ENCODE measurements at places on chromosomes 12 and 14. TPM values are rescaled to one million over a fixed set of nuclear protein-coding genes. Genes with fewer than 3 reads are reported as not detected.

GRCh38 chr12:130818272-130818634 is 20.8 kb downstream of the STX2 start:
- peaks cover 2% of the 10 kb centered on the region for H3K4me1 ChIP-seq
- no peak for DNase-seq
- no peaks in the 10 kb centered on the region for H3K27me3 ChIP-seq
- H3K36me3 ChIP-seq = peaks cover 18% of the 10 kb centered on the region
- no peak overlapping the region for H3K4me3 ChIP-seq

DNA sequence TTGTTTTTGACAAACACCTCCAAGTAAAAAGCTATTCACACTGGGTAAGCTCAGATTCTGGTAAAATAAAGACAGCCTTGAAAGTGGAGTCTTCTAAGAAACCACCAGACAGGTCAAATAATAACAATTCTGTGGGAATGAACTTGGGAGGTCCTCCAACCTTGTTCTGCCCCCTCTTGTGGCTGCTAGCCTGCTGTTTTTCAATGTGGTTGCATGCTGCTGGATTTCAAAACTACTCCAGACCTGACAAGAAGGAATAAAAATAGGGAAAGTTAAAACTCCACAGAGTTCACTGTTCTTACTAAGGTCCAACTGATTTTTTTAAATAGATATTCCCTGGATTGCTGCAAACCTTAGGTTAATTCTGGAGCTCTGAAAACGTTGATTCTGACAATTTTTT is 32.2 kb upstream of the RIN3 start:
- no peaks in the 10 kb centered on the region for H3K36me3 ChIP-seq
- no peak for DNase-seq
- H3K27ac ChIP-seq = no peak overlapping the region
- H3K4me1 ChIP-seq = no peaks in the 10 kb centered on the region
- no peaks in the 10 kb centered on the region for H3K27me3 ChIP-seq
- no peak overlapping the region for H3K4me3 ChIP-seq

DNA sequence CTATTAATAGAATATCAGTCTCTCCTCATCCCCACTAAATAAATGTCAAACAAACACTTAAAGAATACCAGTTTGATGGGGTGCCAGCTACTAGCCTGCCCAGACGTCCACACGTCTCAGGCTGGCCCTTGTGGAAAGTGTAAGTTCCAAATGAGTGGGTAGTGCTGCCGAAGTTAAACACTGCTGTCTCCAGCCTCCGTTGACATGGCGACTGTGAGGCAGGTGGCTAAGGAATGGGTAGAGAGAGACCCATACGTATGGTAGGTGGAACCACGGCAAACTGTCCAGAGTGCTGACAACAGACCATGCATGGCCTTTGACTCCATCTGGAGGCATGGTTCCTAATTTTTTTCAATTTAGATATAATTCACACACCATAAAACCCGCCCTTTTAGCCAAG is 37.9 kb downstream of the PITPNM2 start:
- H3K4me3 ChIP-seq = no peak overlapping the region
- no peaks in the 10 kb centered on the region for H3K4me1 ChIP-seq
- H3K36me3 ChIP-seq = peaks cover 21% of the 10 kb centered on the region

DNA sequence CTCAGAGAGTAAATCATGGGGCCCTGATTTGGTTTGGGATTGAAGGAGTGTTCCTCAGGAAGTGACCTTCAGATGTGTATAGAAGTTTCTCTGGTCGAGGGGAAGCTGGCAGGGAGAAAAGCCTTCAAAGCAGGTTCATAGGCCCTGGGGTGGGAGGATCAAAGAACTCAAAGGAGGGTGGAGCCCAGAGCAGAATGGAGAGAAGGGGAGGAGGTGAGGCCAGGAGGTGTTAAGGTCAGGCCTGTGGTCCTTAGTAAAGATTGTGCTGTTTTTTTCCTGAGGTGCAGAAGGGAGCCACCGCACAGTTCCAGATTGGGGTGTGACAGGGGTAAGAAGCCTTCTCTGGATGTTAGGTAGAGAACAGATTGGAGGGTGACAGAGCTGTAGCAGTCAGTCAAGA is 9.7 kb upstream of the CFAP251 start:
- no peak overlapping the region for H3K27ac ChIP-seq
- no peaks in the 10 kb centered on the region for H3K27me3 ChIP-seq
- DNase-seq = no peak

DNA sequence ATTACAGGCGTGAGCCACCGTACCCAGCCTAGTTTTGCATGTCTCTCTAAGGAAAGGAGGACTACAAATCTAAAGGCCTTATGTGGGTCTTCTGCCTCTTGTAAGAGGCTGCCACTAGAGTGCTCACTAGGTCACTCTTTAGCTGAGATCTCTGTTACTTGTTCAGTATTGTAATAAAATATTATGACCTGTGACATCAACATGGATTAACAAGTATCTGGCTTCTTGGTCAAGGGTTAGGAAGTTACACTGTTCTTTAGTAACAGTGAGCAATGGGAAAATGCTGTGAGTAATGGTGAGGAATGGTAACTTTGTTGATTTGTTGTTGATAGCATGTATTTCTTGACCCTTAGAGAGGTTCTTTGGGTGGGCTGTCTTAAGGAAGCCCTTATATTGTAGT is 50.5 kb downstream of the ERC1 start:
- no peak overlapping the region for H3K4me3 ChIP-seq
- H3K27ac ChIP-seq = no peak overlapping the region
- peaks cover 5% of the 10 kb centered on the region for H3K36me3 ChIP-seq
- peak; percentile 15 for DNase-seq
- H3K4me1 ChIP-seq = no peaks in the 10 kb centered on the region
- H3K27me3 ChIP-seq = no peaks in the 10 kb centered on the region

DNA sequence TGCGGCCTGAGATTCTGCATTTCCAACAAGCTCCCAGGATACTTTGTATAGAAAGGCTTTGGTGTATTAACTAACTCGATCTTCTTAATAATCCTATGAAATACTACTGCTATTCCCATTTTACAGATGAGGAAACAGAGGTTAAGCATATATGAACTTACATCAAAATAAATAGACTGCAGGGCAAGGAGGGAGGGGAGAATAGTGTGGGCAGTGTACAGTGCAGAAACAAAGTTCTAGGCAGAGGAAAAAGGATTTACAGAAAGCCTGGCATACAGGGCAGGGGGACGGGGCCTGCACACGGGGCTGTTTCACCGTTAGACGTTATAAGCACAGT is 19.0 kb downstream of the NINJ2 start:
- H3K27me3 ChIP-seq = no peaks in the 10 kb centered on the region
- peaks cover 10% of the 10 kb centered on the region for H3K36me3 ChIP-seq
- no peak overlapping the region for H3K4me3 ChIP-seq
- peak overlapping the region; percentile 98 for H3K27ac ChIP-seq

DNA sequence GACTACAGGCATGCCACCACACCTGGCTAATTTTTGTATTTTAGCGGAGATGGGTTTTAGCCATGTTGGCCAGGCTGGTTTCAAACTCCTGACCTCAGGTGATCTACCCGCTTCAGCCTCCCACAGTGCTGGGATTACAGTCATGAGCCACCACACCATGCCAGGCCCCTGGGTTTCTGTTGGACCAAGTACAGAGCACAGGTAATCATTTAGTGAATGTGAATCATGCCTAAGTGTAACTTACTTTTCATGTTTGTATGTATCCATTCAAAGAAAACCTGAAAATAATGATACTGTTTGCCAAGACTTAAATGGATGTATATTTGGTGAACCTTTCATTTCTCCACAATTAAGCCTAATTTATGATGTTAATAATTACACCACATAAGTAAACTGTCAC is 65.9 kb downstream of the FGD6 start:
- DNase-seq = no peak
- no peaks in the 10 kb centered on the region for H3K4me1 ChIP-seq
- no peaks in the 10 kb centered on the region for H3K27me3 ChIP-seq
- no peak overlapping the region for H3K4me3 ChIP-seq
- H3K36me3 ChIP-seq = no peaks in the 10 kb centered on the region
- H3K27ac ChIP-seq = no peak overlapping the region

- no peak for DNase-seq
- H3K4me3 ChIP-seq = no peak overlapping the region
- H3K36me3 ChIP-seq = no peaks in the 10 kb centered on the region
- H3K4me1 ChIP-seq = no peaks in the 10 kb centered on the region
These were observed 291.7 kb upstream of the FAR2 start for GRCh38 chr12:28857369-28857768.

The RAB15 gene
- 12.5 TPM for polyA plus RNA-seq

The DLK1 gene
- polyA plus RNA-seq = 7.9 TPM

The TSHR gene
- 0.12 TPM for polyA plus RNA-seq

The KRT74 gene
- not detected for polyA plus RNA-seq

The OR6C3 gene
- polyA plus RNA-seq = not detected

The SYNE3 gene
- 1.1 TPM for polyA plus RNA-seq

The RASSF9 gene
- 0.45 TPM for polyA plus RNA-seq

The BEGAIN gene
- polyA plus RNA-seq = 1.3 TPM

The TBX5 gene
- polyA plus RNA-seq = not detected

Data from small intestine (tissue), 16 donors.